ENCODE measurements at places on chromosomes 11 and 22.

GRCh38 chr11:130581646-130582045 lies 133.2 kb downstream of the ADAMTS15 start:
- DNase-seq: no peak

DNA sequence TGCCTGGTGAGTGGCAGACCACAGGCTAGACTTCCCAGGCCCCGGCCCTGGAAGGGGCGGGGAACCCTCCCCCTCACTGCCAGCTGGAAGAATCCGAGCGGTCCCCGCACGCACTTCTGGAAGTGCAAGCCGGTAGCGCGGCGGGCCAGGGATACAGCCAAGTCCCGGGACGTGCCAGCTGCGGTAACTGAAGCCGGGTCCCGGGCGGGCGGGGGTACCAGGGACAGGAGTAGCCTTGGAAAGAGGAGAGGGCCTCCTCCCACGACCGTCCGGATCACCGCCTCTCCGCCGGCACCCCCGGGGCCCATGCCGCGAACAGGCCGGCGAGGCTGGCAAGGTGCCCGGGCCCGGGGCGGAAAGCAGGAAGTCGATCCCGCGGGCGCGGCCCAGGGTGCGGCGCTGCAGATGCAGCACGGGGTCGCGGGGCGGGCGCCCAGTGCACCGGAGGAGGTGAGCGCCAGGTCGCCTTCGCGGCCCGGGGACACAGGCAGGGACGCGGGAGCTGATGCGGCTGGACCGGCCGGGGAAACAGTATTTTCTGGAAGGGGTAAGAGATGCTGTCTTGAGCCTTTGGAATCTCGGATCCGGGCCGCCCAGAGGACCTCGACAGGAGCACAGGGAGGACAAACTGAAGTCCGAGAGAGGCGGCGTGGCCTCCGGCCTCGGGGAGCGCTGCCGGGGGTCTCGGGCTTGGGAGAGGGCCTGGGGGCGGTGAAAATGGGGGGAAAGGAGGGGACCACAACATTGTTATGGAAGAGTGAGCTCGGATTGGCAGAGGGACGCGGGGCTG lies 783 bp upstream of the SLC35C1 start:
- DNase-seq: peak; percentile 91

DNA sequence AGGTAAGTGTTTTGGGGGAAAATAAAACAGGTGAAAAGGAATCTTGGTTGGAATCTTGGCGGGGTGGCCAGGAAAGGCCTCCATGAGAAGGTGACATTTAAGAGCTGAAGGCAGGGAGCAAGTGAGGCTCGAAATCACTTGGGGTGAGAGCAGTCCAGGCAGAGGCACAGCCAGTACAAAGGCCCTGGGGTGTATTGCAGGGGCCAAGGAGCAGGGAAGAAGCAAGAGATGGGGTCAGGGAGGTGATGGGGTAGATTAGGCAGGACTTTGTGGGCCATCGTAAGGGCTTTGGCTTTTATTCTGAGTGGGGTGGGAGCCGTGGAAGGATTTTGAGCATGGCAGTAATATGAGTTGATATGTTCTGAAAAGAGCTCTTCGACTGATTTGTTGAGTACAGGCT lies 551.1 kb downstream of the MN1 start:
- no peak for DNase-seq

GRCh38 chr11:110469127-110469526 lies 39.4 kb downstream of the FDX1 start:
- no peak for DNase-seq

DNA sequence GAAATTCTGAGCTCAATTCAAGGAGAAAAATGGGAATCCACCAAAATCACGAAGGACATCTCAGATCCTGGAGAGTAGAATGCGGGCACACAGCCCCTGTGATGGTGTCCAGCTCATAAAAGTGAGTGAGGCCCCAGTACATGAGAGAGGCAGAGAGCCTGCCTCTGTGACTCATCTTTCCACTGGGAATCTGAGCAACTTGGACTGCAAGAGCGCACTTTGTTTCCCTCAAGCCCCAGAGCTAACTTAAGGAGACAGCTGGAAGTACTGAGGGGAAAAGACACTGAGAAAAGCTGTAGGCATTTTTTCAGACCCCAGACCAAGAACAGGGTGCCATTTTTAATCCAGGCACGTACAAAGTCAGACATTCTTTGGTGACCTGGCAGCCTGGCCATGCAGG lies 273.7 kb downstream of the C11orf87 start:
- no peak for DNase-seq

GRCh38 chr11:69541001-69541285 lies 59.5 kb downstream of the LINC01488 start:
- DNase-seq: no peak

DNA sequence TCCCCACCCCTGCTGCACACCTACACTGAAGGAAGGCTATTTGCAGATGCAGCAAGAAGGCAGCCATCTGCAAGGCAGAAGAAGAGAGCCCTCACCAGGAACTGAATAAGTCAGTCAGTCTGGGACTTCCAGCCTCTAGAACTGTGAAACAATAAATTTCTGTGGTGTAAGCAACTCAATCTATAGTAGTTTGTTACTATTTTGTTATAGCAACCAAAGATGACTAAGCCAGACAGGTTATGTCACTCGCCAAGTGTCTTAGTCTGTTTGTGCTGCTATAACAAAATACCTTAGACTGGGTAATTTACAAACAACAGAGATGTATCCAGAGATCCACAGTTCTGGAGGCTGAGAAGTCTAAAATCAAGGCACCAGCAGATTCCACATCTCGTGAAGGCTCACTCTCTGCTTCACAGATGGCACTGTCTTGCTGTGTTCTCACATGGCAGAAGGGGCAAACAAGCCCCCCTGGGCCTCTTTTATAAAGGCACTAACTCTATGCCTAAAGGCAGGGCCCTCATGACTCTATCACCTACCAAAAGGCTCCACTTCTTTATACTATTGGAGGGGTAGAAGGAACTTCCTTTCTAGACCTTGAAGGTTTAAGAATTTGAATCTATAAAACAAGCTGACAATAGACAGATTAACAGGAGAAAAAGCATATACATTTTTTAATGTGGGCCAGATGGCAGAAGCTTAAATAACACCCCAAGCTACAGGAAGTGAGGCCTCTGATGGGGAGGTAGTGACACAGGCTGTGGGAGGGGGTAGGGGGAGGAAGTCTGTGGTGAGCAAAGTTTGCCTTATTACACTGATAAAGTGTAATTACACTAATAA lies 12.3 kb downstream of the APOL6 start:
- peak; percentile 85 for DNase-seq

GRCh38 chr11:23206741-23207336 lies 346.6 kb upstream of the CCDC179 start:
- no peak for DNase-seq

DNA sequence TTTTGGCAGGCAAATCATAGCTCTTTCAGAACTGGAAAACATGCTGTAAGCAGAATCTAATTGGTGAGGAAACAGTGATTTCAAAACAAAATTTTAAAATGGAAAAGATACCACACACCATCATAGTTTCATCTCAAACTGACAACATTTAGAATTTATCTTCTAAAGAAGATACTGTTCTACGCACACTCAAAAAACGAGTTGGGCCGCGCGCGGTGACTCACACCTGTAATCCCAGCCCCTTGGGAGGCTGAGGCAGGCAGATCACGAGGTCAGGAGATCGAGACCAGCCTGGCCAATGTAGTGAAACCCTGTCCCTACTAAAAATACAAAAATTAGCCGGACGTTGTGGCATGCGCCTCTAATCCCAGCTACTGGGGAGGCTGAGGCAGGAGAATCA lies 44.2 kb upstream of the ADSL start:
- no peak for DNase-seq

DNA sequence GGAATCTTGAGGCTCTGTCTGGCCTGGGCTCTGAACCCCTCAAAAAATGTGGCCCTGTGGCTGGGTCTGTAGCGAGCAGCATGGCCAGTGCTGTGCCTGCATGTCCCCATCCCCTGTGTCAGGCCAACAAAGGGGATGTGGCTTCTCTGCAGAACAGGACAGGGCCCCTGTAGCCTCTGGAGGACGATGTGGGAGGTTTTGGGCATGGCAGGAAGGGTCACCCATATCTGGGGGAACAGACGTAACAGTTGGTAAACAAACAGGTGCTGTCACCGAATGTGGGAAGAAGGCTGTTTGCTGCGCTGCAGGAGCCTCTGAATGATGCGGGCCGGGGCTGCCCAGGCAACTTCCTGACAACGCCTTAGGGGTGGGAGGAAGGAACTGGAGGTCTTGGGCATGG lies 35.0 kb downstream of the LRP5 start:
- no peak for DNase-seq

DNA sequence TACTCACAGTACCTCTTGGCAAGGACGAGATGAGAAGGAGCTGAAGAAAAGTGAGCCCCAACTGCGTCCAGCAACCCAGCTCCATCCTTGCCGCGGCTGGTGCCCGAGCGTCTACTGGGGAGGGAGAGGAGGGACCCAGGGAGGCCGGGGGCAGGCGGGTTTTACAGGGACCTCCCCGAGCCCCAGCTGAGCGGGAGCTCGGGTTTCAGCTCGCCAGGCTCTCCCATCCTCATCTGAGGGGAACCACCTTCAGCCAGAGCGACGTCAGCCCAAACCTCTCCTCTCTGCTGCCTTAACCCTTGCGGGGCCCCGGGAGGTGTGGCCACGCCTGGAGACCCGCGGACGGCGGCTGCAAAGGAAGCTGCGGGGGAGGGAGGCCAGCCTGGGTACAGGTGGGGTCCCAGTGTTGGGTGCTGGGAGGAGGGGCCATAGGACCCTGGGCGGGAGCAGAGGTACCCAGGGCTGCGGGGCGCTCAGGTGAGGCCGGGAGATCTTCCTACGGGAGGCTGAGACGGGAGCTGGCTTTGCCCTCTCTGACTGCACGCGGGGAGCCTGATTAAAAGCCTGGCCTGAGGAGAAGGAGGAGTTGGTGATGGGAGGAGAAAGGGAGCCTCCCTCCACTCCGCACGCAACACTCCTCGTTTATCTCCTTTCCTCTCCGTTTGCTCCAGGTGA lies at the start of gene PAMR1:
TSS of gene PAMR1 (minus strand) at position 116 of the 675 bp plus-strand sequence. CDS start at position 85, 31 bp downstream.
- DNase-seq: peak; percentile 43

GRCh38 chr11:64225608-64226506 lies at the start of the genes NUDT22 and TRPT1:
TSS of gene NUDT22 (plus strand) at chr11:64226274. CDS start at chr11:64226653, 379 bp downstream.
TSS of gene TRPT1 (minus strand) at chr11:64226186. CDS start at chr11:64225860, 326 bp downstream.
- peak; percentile 82 for DNase-seq

DNA sequence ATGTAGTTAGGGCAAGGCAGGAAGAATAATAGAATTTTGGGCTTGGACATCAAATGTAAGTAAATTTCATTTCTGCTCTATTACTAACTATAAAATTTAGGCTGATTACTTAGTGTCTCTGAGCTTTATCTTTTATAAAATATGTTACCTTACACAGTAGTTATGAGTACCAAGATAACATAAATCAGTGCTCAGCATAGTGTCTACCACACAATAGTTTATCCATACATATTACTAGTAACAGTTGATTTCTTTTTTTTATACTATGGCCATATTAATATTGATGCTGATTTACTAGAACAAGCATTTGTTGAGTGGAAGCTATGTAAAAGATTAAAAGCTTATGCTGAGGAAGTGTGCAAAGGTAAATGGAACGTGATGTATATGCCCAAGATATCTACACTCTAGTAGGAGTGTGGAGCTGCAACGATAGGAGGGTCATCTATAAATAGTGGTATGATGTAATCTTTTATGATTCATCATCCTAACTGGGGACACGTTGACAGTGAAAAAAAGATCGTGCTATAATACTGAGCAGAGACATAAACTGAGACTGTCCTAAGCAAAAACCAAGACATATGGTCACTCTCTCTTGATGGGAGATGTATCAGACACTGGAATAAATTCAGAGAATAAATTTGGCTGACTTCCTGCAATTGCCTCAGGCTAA lies 8.7 kb upstream of the SLC5A12 start:
- DNase-seq: peak; percentile 86

- DNase-seq: no peak
Observed at GRCh38 chr11:15943418-15944197, 412.7 kb downstream of the SOX6 start.

- DNase-seq: no peak
Observed at GRCh38 chr11:67504005-67504949, 886 bp downstream of the PITPNM1 start.

- DNase-seq: no peak
Observed at GRCh38 chr11:39367534-39367933, 2091.9 kb downstream of the LRRC4C start.

DNA sequence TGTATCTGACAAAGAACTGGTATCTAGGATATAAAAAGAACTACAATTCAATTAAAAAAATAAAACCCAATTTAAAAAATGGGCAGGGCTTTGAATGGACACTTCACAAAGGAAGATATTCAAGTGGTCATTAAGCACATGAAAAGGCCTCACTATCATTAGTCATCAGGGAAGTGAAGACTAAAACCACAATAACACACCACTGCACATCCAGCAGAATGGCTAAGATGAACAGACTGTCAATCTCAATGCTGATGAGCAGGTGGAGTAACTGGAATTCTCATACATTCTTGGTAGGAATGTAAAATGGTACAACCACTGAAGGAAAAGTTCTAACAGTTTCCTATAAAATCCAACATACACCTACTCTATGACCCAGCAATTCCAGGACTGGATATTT lies 8.9 kb downstream of the HPS4 start:
- no peak for DNase-seq

DNA sequence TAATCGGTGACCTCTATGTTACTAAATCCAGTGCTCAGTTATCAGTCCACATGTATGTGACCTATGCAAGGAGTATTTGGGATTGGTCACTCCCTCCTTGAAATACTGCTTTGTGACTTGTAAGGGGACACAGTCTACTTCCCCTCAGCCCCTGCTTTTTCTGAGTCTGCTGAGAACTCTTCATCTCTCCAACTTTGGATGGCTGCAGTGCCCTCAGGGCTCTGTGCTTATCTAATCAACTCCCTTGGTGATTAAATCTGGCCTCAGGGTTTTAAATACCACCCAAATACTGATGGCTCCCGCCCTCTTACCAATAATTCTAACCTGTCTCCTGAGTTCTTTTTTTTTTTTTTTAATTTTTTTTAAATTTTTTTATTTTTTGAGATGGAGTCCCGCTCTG lies 40.2 kb downstream of the FAM118A start:
- no peak for DNase-seq

GRCh38 chr11:42806191-42806590 lies 505.6 kb upstream of the API5 start:
- DNase-seq: no peak

DNA sequence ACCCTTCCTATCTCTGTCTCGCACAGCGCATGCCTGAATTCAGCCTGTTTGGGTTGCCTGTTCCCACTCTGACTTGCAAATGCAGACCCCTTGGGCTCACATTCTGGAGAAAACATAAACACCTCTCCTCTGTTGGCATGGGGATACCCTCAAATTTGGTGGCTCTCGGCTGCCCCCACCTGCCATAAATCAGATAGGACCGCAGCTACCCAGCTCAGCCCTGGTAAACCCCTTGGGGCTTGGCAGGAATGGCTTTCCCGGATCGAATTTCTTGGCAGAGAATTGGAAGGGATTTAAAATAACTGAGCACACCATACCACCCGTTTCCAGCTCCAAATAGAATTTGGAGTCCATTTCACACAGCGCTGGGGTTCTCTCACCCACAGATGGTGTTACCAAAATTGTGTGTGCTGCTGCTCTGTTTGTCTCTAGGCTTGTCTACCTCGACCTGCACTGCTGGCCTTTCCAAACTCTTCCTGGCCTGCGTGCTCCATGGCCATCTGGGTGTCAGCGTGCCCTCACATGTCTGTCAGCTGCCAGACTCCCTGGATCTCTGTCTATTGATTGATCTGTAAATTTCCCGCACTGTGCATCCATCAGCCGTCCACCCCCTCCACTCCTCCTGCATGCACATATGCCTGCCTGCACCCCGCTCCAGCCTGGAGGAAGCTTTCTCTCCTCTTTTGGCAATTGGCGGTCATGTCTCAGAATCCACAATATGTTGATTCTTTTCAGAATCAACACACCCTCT lies 134.0 kb downstream of the NTM start:
- DNase-seq: no peak

- DNase-seq: peak; percentile 27
Observed at GRCh38 chr22:46970411-46971098, 208.1 kb downstream of the TBC1D22A start.

GRCh38 chr11:108206969-108207682 lies 15.3 kb downstream of the NPAT start:
- DNase-seq: no peak

Data from large intestine (tissue), 12 donors.